ENCODE measurements at places on chromosomes 7 and 10.

GRCh38 chr10:43407576-43408330, 1.2 kb downstream of the HNRNPF start:
- DNase-seq, result peak; percentile 43

DNA sequence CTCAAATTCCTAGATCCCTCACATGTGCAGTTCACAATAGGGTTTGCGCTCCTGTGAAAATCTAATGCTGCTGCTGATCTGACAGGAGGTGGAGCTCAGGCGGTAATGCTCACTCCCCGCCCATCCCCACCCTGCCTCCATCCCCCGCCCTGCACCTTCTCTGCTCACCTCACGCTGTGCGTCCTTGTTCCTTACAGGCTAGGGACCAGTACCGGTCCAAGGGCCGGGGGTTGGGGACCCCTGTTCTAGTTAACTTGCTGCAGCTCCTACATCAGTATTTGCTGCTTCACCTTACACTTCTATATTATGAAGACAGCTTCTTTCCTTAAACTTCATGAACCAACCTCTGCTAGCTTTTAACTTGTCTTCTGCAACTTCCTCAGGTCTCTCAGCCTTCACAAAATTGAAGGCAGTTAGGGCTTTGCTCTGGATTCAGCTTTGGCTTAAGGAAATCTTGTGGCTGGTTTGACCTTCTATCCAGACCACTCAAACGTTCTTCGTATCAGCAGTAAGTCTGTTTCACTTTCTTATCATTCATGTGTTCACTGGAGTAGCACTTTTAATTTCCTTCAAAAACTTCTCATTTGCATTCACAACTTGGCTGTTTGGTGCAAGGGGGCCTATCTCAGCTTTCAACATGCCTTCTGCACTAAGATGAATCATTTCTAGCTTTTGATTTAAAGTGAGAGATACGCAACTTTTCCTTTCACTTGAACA, 1.7 kb upstream of the TNKS2 start:
- peak; percentile 36 for DNase-seq

DNA sequence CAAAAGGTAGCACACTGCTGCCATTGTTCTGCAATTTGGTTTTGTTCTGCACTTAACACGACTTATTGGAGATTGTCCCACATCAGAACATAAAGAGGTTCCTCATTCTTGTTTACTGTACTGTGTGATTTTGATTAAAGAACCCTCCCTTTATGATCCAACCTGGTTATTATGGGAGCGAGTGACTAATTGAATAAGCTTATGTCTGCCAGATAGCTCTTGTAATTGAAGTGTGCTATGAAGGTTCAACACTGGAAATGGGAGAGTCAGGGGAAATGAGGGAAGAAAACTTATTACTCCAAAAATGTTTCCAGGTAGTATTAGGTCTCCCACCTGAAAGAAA, 33.9 kb downstream of the CASP7 start:
- no peak for DNase-seq

- no peak for DNase-seq
Observed at GRCh38 chr7:138235207-138235606, 158.9 kb downstream of the AKR1D1 start.

- no peak for DNase-seq
Observed at GRCh38 chr10:81866753-81867152, 8.2 kb upstream of the NRG3 start.

DNA sequence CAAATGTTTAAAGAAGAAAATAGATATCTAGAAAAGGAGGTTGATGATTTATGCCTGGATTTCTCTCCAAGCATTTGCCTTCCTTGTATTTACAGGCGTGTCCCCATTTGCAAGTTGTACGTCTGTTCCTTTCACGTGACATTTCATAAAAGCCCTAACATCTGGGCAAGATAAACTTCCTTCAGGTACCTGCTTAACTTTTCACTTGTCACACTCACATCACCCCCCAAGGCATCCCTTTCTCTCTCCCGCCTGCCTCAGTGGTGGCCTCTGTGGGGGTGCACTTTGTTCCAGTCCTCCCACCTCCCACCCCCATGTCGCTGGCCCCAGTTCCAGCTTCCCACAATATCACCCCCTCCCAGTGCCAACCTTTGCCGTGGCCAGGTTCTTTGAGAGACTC, 6.7 kb downstream of the TWIST1 start:
- DNase-seq, result no peak

- no peak for DNase-seq
Observed at GRCh38 chr7:79320741-79321473, 132.6 kb downstream of the MAGI2 start.

DNA sequence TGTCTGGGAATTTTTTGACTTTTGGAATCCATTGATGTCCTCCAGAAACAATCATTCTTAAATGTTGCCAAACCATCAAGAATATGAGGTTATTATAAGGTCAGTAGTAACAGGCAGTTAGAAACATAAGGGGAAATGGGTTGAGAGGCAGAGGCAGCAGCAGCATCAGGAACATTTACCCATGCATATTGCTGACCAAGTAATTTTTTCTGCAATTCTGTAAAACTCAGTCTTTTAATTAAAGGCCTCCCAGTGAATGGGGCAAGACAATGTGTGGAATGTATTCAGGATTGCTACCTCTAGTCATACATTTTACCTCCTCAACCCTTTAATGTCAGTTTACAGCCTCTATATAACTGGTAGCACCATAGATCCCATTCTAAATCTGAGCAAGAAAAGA, 66.5 kb upstream of the SKAP2 start:
- DNase-seq, result no peak

GRCh38 chr10:121365566-121365965, 232.7 kb downstream of the FGFR2 start:
- DNase-seq, result no peak

DNA sequence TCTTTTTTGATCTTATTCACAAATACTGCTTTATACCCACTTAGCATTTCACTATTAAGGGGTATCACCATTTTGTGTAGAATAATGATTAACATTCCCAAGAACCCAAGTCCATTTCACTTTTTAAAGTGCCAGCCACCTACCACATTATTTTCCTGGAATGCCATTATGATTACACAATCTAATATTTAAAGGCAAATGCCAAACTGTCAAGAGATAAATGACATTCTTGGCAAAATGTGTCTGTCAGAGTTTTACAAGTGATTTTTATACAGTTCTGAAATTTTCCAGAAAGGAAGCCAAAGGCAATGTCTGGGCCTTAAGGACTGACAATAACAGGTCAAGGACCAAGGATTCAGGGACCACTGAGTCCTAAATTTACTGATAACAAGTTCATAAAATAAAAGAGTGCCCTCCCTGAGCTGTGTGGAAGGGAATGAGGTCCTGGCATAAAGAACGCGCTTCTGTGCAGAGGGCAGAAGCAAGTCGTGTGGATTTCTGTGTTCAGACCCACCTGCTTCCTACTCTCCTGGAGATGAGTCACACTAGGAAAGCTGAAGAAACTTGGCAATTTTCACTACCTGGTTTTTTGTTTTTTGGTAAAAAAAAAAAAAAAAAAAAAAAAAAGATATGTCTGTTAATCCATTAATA, 66.5 kb downstream of the UBE2H start:
- DNase-seq, result no peak

- no peak for DNase-seq
Observed at GRCh38 chr10:98748298-98748697, 301.6 kb upstream of the HPS1 start.

GRCh38 chr10:36220151-36220550, 578.1 kb upstream of the FZD8 start:
- no peak for DNase-seq

- no peak for DNase-seq
Observed at GRCh38 chr10:37732685-37733084, 124.7 kb downstream of the ZNF248 start.

- no peak for DNase-seq
Observed at GRCh38 chr7:64300641-64301405, 12.9 kb upstream of the ZNF736 start.

GRCh38 chr7:90692947-90693346, 96.8 kb downstream of the CDK14 start:
- no peak for DNase-seq

- no peak for DNase-seq
Observed at GRCh38 chr7:151633516-151633812, 113.8 kb upstream of the RHEB start.

- no peak for DNase-seq
Observed at GRCh38 chr7:74579800-74580685, 77.5 kb upstream of the GTF2I start.

DNA sequence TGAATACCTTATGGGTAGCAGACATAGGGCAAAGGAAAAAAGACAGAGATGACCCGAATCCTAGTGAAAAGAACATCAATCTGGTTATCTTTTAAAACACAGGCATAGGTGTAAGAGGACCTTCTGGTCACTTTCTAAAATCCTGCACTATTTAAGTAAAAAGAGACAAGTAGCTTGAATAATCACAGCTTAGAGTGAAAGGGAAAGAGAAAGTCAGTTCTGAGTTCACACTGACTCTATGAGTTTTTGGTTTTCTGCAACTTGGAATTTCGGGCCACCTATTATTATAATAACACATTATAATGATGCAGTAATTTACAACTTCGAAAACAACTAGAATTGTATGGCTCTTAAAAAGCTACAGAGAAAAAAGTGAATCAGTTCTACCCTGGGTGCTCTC, 247.8 kb downstream of the DOCK4 start:
- no peak for DNase-seq

DNA sequence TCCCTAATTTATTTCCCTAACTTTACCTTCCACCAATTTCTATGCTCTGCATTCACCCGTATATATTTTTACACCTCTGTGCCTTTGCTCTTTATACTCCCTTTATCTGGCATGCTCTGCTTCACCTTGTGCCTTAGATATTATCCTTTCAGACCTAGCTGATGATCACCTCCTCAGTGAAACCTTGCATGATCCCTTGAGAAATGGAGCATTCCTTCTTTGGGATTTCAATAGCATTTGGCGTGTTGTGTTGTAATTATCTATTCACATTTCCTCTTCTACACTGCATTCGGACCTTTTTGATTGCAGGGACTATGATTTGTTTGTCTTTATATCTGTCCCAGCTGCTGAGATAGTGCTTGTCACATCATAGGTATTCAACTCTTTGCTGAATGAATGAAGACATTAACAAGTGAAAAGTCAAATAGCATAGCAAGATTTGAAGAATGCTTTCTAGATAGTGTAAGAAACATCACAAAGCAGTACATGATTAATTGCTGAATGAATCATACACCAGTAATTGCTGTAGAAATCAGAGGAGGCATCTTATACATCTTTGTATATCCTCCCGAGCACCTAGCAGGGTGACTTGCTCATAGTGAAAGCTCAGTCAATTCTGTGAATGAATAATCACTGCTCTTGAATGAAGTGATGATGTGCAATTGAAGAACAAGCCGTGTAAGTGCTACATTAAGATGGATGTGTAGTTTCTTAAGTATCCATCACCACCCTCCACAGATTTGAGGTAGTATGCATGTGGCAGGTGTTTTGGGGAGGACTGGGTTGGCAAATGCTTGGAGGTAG, 2.0 kb upstream of the TM9SF3 start:
- no peak for DNase-seq

DNA sequence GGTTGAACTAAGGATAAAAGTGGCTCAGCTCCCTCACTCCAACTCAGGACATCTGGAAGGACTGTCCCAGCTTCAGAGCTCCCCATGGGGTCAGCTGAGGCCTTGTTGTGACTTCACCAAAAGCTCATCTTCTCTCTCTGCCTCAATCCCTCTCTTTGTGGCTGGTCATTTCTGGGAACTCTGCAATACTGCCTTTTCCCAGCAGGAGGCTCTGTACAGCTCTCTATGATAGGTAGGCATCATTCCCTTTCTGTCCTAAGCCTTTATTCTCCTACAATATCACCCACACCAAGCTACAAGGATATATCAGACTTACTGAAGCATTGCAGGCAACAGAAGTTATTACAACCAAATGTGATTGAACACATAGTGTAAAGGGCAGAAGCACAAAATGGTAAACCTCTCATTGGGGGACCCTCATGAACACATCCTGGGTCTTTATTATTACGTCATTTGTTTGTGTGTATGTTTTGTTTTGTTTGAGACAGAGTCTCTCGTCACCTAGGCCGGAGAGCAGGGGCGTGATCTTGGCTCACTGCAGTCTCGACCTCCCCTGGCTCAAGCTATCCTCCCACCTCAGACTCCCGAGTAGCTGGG, 36.7 kb upstream of the PRPS1L1 start:
- no peak for DNase-seq

DNA sequence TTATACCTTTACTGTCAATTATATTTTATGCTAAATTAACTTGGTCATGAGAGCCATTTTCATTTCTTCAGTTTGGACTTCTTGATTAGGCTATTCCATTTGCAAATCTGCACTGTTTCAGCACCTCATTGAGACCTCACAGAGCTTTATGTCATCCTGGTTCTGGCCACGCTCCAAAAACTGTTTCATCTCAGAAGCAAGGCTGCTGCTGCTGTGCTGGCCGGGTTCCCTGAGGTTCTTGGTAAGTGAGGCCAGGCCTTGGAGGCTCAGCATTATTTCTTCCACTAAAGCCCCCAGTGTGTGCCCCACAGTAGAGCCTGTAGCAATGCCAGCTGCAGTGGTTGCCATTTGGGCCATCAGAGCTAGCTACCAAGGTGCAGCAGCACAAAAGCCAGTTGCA, 7.8 kb upstream of the ZNF485 start:
- no peak for DNase-seq

- no peak for DNase-seq
Observed at GRCh38 chr7:73833251-73833919, 2.6 kb downstream of the CLDN4 start.

GRCh38 chr7:30040938-30041337, 12.7 kb downstream of the PLEKHA8 start:
- no peak for DNase-seq

GRCh38 chr10:128281343-128281742, 155.1 kb upstream of the MKI67 start:
- DNase-seq, result no peak

DNA sequence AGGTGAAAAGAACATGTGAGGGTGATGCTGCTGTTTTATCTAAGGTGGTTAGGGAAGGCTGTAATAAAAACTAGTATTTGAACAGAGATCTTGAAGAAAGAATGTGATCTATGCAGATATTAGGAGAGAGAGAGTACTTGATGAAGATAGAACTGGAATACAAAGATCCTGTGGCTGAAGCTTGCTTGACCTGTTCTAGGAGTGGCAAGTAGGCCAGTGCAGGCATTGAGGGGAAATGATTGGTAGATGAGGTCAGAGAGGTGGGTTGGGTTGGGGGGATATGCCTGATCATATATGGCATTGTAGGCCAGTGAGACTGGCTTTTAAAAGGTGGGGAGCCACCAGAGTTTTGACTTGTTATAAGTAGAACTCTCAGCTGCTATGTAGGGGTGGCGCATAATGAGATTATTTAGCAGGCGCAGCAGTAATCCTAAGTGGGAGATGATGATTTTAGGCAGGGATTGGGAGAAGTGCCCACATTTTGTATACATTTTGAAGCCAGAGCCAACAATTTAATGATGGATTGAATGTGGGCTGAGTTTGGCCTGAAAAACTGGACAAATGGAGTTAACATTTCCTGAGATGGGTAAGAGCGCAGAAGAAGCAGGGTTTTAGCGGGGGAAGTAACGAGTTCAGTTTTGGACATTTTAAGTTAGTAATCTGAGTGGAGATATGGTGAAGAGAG, 8.2 kb downstream of the CCSER2 start:
- no peak for DNase-seq

Measured in activated T-helper 1 cell treated with anti-CD3 and anti-CD28 coated beads, Interleukin-2, amount 50 U/mL, for 16 hours (primary cell).